ENCODE measurements at places on chromosomes 1 and 21.

GRCh38 chr1:164846731-164847691 lies 288.0 kb downstream of the PBX1 start:
- H3K4me1 ChIP-seq, result no peaks in the 10 kb centered on the region
- H3K36me3 ChIP-seq, result no peaks in the 10 kb centered on the region
- no peak for DNase-seq

DNA sequence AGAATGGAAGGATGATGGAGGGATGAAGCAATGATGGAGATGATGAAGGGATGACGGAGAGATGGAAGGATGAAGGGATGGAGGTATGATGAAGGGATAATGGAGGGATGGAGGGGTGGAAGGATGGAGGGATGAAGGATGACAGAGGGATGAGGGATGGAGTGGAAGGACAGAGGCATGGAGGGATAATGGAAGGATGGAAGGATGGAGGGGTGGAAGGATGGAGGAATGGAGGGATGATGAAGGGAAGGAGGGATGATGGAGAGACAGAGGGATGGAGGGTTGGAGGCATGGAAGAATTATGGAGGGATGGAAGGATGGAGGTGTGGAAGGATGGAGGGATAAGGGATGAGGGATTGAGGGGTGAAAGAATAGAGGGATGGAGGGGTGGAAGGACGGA lies 62.8 kb downstream of the KCNAB2 start:
- no peaks in the 10 kb centered on the region for H3K36me3 ChIP-seq
- H3K4me3 ChIP-seq, result no peak overlapping the region
- no peak overlapping the region for H3K27ac ChIP-seq
- DNase-seq, result no peak

DNA sequence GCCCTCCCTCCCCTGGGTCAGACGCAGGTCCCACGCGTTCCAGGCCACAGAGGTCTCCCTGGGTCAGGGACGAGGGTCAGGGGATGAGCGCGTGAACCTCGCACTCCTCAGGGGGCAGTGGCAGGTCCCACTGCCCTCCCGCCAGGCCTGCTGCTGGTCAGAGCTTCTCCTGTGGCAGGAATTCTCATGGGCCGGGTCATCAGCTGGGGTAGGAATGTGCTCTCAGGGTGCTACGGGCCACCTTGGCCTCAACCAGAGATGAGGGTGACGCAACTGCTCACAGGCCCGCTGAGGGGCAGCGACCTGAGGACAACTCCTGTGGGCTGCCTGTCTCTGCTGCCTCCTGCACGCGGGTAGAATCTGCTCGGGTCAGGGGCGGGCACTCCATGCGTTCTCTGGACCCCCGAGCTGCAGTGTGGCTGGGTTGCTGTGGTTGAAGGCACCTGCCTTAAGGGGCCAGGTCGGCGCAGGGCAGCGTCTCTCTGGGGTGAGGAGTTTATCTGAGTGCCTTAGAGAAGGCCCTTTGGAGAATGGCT lies 128.8 kb downstream of the PRDM16 start:
- H3K36me3 ChIP-seq, result no peaks in the 10 kb centered on the region
- H3K27me3 ChIP-seq, result no peaks in the 10 kb centered on the region
- no peak for DNase-seq
- H3K4me3 ChIP-seq, result no peak overlapping the region
- no peak overlapping the region for H3K27ac ChIP-seq

- no peaks in the 10 kb centered on the region for H3K27me3 ChIP-seq
- no peak overlapping the region for H3K27ac ChIP-seq
- H3K36me3 ChIP-seq, result no peaks in the 10 kb centered on the region
- no peak overlapping the region for H3K4me3 ChIP-seq
- no peaks in the 10 kb centered on the region for H3K4me1 ChIP-seq
Observed at GRCh38 chr1:44941424-44942324, 44.7 kb downstream of the EIF2B3 start.

GRCh38 chr1:58447042-58447441 lies 99.5 kb downstream of the OMA1 start:
- no peaks in the 10 kb centered on the region for H3K4me1 ChIP-seq
- no peak for DNase-seq
- no peak overlapping the region for H3K4me3 ChIP-seq
- no peaks in the 10 kb centered on the region for H3K36me3 ChIP-seq

DNA sequence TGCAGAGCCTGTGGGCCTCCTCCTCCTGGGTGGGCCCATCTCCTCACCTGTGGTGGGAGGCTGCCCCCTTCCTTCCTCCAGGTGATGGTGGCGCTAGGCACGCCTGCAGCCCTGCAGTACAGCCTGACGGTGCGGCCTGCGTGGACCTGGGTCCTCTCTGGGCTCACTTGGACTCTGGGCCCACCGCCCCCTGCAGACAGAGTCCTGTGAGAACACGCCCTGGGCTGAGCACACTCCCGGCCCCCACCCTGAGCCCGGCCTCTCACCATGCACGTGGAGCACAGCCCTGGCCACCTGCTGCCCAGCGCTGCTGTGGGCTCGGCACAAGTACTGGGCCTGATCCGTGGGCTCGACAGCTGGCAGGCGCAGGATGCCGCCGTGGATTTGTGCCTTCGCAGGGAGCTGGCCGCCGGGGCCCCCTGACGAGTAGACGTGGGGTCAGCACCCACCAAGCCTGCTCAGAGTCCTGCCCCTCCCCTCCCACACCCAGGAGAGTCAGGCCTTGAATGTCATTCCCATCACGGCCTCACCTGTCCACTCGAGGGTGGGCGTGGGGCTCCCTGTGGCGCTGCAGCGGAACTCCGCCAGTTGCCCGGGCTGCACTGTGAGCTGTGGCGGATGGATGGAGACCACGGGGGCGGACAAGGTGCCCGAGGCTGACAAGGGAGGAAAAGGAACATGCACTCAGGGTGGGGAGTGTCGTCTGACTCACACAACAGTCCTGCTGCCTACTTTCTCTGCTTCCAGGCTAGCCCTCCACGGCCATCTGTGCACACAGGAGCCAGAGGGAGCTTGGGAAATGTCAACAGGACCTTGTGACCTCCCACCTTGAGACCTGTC lies 43.4 kb downstream of the LDLRAD2 start:
- no peaks in the 10 kb centered on the region for H3K4me1 ChIP-seq
- no peaks in the 10 kb centered on the region for H3K27me3 ChIP-seq
- no peak overlapping the region for H3K27ac ChIP-seq
- no peak for DNase-seq
- H3K36me3 ChIP-seq, result no peaks in the 10 kb centered on the region

DNA sequence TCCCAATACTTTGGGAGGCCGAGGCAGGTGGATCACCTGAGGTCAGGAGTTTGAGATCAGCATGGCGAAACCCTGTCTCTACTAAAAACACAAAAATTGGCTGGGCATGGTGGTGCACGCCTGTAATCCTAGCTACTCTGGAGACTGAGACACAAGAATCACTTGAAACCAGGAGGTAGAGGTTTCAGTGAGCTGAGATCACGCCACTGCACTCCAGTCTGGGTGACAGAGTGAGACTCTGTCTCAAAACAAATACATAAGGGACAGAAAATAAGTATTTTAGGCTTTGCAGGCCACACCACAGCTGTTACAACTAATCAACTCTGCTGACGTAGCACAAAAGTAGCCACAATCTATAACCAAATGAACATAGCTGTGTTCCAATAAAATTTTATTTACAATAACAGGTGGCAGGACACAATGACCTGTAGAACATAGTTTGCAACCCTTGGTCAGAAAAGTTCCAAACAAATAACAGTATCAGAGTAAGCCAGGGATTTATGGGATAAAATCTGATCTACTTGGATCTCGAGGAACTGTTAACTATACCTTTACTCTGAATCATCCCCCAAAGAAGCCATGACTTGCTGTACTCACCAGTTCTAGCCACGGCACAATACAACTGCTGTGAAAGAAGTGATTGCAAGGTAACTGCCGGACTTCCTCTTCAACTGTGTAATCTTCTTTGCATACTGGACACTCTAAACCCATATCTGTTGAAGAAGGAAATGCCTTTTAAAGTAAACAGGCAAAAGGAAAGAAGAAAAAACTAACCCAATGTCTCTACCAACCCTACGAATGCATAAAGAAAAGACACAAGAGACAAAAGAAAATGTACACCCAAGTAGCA lies 28.3 kb downstream of the CD160 start:
- H3K36me3 ChIP-seq, result peaks cover 66% of the 10 kb centered on the region
- no peak overlapping the region for H3K27ac ChIP-seq
- no peak overlapping the region for H3K4me3 ChIP-seq
- no peaks in the 10 kb centered on the region for H3K27me3 ChIP-seq
- no peaks in the 10 kb centered on the region for H3K4me1 ChIP-seq
- no peak for DNase-seq

GRCh38 chr1:214454569-214455396 lies 96.6 kb downstream of the PTPN14 start:
- H3K27ac ChIP-seq, result no peak overlapping the region
- no peaks in the 10 kb centered on the region for H3K36me3 ChIP-seq
- H3K27me3 ChIP-seq, result peaks cover 8% of the 10 kb centered on the region
- no peaks in the 10 kb centered on the region for H3K4me1 ChIP-seq

DNA sequence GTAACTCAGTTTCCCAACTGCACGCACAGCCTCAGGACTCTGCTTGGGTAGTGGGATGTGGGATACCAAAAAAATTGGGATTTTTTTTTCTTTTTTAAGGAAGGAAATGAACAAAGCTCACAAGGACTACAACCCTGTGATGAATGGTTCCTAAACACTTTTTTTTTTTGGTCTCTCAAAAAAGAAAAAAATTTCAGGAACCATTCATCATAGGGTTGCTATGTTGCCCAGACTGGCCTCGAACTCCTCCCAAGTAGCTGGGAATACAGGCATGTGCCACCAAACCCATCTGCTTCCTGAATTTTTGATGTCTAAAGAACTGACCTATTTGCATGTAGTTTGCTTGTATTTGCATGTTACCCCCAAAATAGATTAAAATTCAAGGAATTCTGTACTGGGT lies 6.8 kb downstream of the MINDY1 start:
- no peak overlapping the region for H3K4me3 ChIP-seq
- H3K27ac ChIP-seq, result no peak overlapping the region
- H3K27me3 ChIP-seq, result no peaks in the 10 kb centered on the region
- peaks cover 49% of the 10 kb centered on the region for H3K4me1 ChIP-seq

DNA sequence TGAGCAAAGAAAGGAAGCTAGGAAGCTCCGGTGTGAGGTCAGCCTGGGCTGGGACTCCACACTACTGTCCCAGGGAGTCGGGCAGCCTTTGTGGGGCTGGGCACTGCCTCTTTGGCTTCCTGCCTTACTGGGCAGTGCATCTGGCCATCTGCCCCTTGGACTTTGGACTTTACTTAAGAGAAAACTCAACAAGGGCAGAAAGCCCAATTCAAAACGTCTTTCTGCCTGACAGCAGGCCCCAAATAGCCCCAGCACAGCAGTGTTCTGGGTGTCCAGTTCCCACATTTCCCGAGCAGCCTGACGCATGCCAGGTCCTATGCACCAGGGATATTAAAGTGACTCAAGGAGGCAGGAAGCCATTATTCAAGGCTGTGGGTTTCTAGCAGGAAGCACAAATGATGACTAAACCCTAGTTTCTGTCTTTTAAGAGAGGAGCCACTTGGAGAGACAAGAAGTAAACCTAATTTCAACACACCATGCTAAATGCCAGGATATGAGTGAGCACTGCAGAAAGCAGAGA lies 37.9 kb upstream of the EDEM3 start:
- peaks cover 7% of the 10 kb centered on the region for H3K4me1 ChIP-seq
- H3K27ac ChIP-seq, result no peak overlapping the region
- DNase-seq, result no peak
- H3K4me3 ChIP-seq, result no peak overlapping the region
- peaks cover 6% of the 10 kb centered on the region for H3K36me3 ChIP-seq

DNA sequence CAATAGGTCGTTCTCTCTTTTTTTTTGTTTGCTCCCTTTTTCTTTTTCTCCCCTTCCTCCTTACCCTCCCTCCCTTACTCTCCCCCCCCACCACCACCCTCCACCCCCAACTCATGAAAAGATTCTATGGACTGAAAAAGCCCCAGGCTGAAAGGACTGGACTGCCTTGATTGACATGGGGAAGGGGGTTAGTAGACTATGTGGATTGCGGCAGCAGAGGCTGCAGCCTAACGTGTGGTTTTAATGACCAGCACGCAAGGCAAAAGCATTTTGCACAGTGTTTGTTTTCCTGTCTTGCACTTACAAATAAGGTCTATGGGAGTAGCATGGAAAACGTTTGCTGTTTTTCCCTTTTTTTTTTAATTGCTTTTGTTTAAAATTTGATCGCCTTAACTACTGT lies 5.5 kb downstream of the ZBTB18 start:
- H3K27me3 ChIP-seq, result no peaks in the 10 kb centered on the region
- peaks cover 24% of the 10 kb centered on the region for H3K36me3 ChIP-seq
- H3K27ac ChIP-seq, result no peak overlapping the region
- H3K4me1 ChIP-seq, result peaks cover 10% of the 10 kb centered on the region
- no peak for DNase-seq
- H3K4me3 ChIP-seq, result no peak overlapping the region

- no peak for DNase-seq
- H3K36me3 ChIP-seq, result no peaks in the 10 kb centered on the region
- H3K27me3 ChIP-seq, result peaks cover 4% of the 10 kb centered on the region
- H3K4me1 ChIP-seq, result no peaks in the 10 kb centered on the region
- no peak overlapping the region for H3K4me3 ChIP-seq
- no peak overlapping the region for H3K27ac ChIP-seq
Observed at GRCh38 chr21:32260130-32260529, 18.7 kb downstream of the MIS18A start.

DNA sequence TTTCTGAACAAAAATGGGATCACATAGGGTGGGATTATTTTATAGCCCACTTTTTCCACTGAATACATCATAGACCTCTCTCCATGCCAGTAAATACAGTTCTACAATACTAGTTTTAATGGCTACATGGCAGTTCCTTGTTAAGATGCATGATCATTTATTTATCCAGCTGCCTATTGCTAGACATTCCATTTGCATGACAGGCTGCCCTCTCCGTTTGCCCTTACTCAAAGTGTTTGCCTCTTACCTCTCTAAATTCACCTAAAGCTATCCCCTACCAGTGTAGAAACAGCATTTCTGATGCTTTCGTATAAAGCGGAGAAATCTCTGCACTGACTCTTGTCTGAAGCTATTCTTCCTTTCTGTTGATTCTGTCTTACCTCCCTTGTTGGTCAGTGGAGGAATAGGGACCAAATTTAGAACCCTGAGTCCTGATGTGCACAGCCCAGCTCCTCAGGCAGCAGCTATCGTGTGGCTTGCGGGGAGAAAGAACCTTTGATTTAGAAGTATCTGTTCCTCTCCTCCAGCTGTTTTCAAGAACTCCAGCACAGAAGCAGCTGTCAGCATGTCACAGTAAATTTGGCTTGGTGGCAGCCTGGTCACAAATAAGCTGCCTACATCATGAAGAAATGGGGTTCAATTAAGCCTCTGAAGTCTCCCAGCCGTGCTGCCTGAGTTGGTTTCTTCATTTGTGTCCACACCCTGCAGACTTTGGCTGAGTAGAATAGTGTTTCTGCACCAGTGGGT lies 337.3 kb downstream of the PRDM2 start:
- no peak overlapping the region for H3K4me3 ChIP-seq
- no peak for DNase-seq
- no peaks in the 10 kb centered on the region for H3K4me1 ChIP-seq
- no peaks in the 10 kb centered on the region for H3K36me3 ChIP-seq
- no peaks in the 10 kb centered on the region for H3K27me3 ChIP-seq

All from CD4-positive, alpha-beta memory T cell (primary cell).